ENCODE measurements at places on chromosomes 2 and 18. TPM values are rescaled to one million over a fixed set of nuclear protein-coding genes. Genes with fewer than 3 reads are reported as not detected.

KCNK3 gene
- total RNA-seq = under 0.01 TPM

KLHL30 gene
- not detected for total RNA-seq

PTGR3 gene
- total RNA-seq = 13.2 TPM

HTR2B gene
- 1.5 TPM for total RNA-seq

TNFRSF11A gene
- total RNA-seq = 49.1 TPM

DAPL1 gene
- not detected for total RNA-seq

MGAT4A gene
- 6.8 TPM for total RNA-seq

ABCG8 gene
- not detected for total RNA-seq

TRABD2A gene
- 0.17 TPM for total RNA-seq

RFX8 gene
- total RNA-seq = 0.17 TPM

FAM110C gene
- total RNA-seq = 0.17 TPM

Data from dermis lymphatic vessel endothelial cell (primary cell).